ENCODE measurements at places on chromosomes 1 and 21.

DNA sequence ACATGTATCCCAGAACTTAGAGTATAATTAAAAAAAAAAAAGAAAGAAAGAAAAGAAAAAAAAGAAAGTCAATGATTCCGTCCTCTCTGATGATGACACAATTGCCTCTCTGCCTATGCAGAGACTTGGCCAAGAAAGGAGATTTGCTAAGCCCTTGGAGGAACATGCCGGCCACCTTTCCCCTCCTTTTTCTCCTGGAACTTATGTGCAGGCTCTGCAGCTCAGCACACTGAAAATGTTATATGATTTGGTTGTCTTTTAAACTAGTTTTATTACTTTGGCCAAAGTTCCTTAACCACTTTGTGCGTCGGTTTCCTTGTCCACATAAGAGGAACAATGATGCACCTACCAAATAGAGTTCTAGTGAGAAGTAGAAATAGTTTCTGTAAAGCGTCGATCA is 111.4 kb upstream of the ZNF644 start:
- DNase-seq, result no peak

DNA sequence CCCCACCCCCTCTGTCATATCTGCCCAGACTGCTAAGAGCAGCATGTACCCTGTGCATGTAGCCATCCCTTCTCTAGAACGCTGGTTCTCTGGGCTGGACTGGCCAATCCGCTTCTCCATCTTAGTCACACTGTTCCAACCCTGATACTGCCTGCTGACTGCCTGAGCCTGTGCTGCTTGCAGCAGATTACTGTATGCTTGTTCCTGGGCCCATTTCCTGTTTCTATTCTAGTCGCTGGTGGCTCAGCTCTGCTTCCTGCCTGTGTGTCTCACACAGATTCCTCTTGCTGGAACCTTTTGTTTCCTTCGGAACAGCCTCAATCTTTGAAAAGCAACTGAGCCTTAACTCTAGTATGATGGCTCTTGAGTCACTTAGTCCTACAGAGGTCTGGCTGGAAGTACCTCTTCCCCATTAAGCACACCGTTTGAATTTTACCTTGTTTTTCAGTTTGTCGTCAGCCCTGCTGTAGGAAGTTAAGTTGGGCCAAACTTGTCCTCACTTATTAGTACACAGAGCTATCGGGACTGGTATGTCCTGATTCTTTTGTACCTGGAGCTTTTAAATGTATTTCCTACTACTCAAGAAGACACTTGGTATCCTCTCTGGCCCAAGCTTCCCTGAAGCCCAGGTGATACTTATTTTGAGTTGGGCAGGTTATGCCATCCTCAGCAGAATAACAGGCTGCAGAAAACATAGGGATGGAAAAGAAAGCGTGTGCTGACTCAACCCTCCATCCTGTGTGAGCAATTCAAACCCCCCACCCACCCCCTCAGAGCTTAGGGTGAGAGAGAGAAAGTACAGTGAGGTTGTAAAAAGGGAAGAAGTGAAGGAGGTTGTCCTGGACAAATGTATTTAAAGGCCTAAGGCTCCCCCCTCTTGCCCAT is 43.4 kb upstream of the PIGV start:
- peak; percentile 94 for DNase-seq

DNA sequence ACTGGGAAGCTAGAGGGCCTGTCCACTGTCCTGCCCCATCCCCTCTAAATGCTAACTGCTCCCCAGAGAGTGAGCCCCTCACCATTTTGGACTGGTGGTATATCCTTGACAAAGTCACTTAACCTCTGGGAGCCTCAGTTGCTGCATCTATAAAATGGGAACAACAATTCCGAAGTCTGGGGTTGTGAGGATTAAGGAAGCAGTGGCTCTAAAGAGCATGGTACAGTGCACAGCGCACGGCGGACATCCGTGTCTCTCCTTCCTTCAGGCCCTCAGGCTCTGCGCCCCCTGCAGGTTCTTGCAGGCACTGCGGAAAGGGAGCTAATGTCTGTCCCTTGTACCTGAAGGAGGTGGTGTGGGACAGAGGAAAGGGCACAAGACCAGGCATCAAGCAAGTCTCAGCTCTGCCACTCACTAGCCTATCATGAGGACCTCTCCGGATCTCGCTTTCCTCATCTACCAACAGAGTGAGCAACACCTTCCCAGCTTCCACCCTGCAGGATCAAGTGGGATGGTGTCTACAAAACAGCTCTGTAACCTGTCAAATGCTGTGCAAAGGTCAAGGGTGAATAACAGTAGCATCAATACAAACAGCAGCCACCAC is 20.1 kb downstream of the ECE1 start:
- peak; percentile 61 for DNase-seq

DNA sequence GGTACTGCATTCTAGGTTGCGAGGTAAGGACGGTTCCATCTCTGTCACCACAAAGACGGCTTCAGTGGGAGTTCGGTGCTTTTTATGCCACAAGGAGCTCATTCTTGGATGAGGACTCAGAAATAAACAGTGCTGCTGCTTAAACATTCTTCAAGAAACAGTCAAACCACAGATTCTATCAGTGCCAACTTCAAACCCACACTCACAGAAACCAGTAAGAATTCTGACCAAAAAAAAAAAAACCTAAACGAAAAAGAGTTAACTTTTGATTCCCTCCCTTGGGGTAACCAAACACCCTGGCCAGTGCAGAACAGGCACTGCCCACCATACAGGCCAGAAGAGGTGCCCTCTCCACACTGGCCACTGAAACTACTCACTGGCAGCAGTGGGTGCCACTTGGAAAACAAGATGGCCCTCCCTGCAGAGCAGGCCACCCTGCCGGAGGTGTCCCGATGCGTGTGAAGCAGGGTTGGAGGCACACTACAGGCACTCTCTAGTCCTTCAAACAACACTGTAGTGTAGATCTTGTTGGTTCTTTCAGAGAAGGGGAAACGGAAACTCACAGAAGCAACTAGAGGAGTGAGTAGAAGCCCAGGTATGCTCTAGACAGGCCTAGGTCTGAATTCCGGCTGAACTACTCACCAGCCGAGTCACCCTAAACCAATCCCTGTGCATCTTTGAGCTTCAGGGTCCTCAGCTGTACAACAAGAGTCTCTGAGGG is 87.3 kb upstream of the TLR5 start:
- DNase-seq, result peak; percentile 98

- no peak for DNase-seq
Measured at GRCh38 chr1:91120936-91121335, 99.1 kb upstream of the ZNF644 start.

- peak; percentile 3 for DNase-seq
Measured at GRCh38 chr1:218933513-218933912, 240.2 kb upstream of the LYPLAL1 start.
